ENCODE measurements at places on chromosomes 6 and 20. TPM values are rescaled to one million over a fixed set of nuclear protein-coding genes. Genes with fewer than 3 reads are reported as not detected.

The ERMARD gene
- total RNA-seq = 29.8 TPM

The GATA5 gene
- total RNA-seq = not detected

The CRISP3 gene
- not detected for total RNA-seq

The SEMG1 gene
- total RNA-seq = not detected

The SNHG17 gene
- 4.5 TPM for total RNA-seq

The KHDC1L gene
- total RNA-seq = not detected

The ASIP gene
- not detected for total RNA-seq

The CLPSL2 gene
- not detected for total RNA-seq

The EDEM2 gene
- 82.0 TPM for total RNA-seq
